ENCODE measurements at places on chromosomes 7 and 10. TPM values are rescaled to one million over a fixed set of nuclear protein-coding genes. Genes with fewer than 3 reads are reported as not detected.

DNA sequence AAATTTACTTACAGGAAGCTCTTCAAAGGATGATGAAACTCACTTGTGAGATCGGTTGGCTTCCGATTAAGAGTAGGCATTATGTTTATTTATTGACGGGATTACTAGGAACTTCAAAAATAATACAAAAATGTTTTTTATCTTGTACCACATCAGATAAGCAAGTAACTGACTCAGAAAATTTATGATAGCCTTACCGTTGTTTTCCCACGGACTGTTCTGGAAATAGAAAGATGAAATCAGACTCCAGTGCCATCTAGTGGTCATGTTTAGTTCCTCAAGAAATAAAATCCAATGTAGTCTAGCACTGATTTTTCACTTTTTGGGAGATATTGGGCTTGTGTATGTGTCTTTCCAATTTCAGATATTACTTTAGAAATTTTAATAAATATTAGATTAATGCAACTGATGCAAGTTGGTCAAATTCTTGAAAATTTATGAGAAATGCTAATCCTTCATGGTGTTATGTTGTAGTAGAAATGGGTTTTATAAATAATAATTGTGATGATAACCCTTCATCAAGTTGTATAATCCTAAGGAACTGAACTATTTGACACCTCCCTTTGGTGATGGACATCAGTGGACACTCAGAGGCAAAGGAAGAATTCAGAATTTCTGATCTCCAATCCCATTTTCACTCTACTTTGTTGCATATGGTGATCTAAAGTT, 168.8 kb downstream of the TMEM26 start:
- no peak overlapping the region for H3K27ac ChIP-seq
- peaks cover 8% of the 10 kb centered on the region for H3K4me1 ChIP-seq
- H3K27me3 ChIP-seq, result no peaks in the 10 kb centered on the region
- H3K36me3 ChIP-seq, result no peaks in the 10 kb centered on the region
- H3K4me3 ChIP-seq, result no peak overlapping the region
- DNase-seq, result no peak

- no peak for DNase-seq
- no peaks in the 10 kb centered on the region for H3K4me1 ChIP-seq
- no peak overlapping the region for H3K4me3 ChIP-seq
- no peak overlapping the region for H3K27ac ChIP-seq
- no peaks in the 10 kb centered on the region for H3K27me3 ChIP-seq
Observed at GRCh38 chr7:149205690-149206381, 10.5 kb downstream of the ZNF282 start.

CYP3A7 gene
- total RNA-seq, result not detected

- no peak for DNase-seq
- H3K4me3 ChIP-seq, result no peak overlapping the region
- H3K4me1 ChIP-seq, result peaks cover 15% of the 10 kb centered on the region
- H3K36me3 ChIP-seq, result peaks cover 31% of the 10 kb centered on the region
- H3K27me3 ChIP-seq, result no peaks in the 10 kb centered on the region
Observed at GRCh38 chr10:124033887-124034218, 59.5 kb downstream of the CHST15 start.

- H3K27me3 ChIP-seq, result no peaks in the 10 kb centered on the region
- no peak overlapping the region for H3K27ac ChIP-seq
- H3K36me3 ChIP-seq, result no peaks in the 10 kb centered on the region
- no peak overlapping the region for H3K4me3 ChIP-seq
- DNase-seq, result no peak
- H3K4me1 ChIP-seq, result peaks cover 44% of the 10 kb centered on the region
Observed at GRCh38 chr7:1449501-1449900, 9.8 kb downstream of the MICALL2 start.

RNF32 gene
- total RNA-seq, result 1.7 TPM

GRCh38 chr10:32038777-32039176, 17.4 kb downstream of the KIF5B start:
- H3K27ac ChIP-seq, result no peak overlapping the region
- no peak for DNase-seq
- no peaks in the 10 kb centered on the region for H3K27me3 ChIP-seq
- no peak overlapping the region for H3K4me3 ChIP-seq
- peaks cover 40% of the 10 kb centered on the region for H3K36me3 ChIP-seq
- peaks cover 31% of the 10 kb centered on the region for H3K4me1 ChIP-seq

EEPD1 gene
- total RNA-seq, result 1.3 TPM

TRIM24 gene
- 20.9 TPM for total RNA-seq

- H3K36me3 ChIP-seq, result no peaks in the 10 kb centered on the region
- no peaks in the 10 kb centered on the region for H3K4me1 ChIP-seq
- no peak overlapping the region for H3K27ac ChIP-seq
- peak; percentile 71 for DNase-seq
Observed at GRCh38 chr10:131200856-131201470, 110.6 kb downstream of the TCERG1L start.

GRCh38 chr10:74177140-74177677, 26.2 kb downstream of the ADK start:
- H3K4me3 ChIP-seq, result peak overlapping the region; percentile 89
- DNase-seq, result no peak
- H3K27me3 ChIP-seq, result no peaks in the 10 kb centered on the region
- peak overlapping the region; percentile 97 for H3K27ac ChIP-seq
- peaks cover 50% of the 10 kb centered on the region for H3K4me1 ChIP-seq

- no peaks in the 10 kb centered on the region for H3K27me3 ChIP-seq
- H3K4me1 ChIP-seq, result no peaks in the 10 kb centered on the region
- DNase-seq, result no peak
Observed at GRCh38 chr10:89086801-89087521, 96.4 kb downstream of the FAS start.

DNA sequence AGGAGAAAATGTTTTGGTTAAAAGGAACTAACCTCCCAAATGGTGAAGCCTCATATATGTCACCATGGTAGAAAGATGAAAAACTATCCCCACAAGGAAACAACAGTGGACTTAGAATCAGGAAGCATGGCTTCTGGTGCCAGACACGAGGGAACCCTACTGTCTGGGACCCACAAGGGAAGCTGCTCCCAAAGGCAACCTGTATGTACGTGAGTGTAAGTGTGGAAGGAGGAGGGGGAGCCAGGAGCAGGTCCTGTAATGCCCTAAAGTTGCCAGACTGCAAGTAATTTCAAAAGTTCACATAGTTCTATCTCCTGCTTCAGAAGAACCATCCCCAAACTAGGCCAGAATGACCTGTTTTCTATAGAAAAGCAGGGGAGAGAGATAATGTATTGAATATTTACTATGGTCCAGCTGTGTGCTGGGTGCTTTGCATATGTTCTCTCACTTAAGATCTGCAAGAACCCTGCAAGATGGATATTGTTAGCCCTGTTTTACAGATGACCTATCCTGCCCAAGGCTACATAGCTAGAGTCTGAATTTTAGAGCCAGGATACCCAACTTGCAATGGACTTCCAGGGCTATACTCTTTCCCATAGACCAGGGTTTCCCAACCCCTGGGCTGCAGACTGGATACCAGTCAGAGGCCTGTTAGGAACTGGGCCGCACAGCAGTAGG, 19.2 kb downstream of the DUSP5 start:
- H3K4me1 ChIP-seq, result peaks cover 8% of the 10 kb centered on the region
- peaks cover 10% of the 10 kb centered on the region for H3K36me3 ChIP-seq
- H3K27me3 ChIP-seq, result no peaks in the 10 kb centered on the region
- no peak overlapping the region for H3K27ac ChIP-seq

DNA sequence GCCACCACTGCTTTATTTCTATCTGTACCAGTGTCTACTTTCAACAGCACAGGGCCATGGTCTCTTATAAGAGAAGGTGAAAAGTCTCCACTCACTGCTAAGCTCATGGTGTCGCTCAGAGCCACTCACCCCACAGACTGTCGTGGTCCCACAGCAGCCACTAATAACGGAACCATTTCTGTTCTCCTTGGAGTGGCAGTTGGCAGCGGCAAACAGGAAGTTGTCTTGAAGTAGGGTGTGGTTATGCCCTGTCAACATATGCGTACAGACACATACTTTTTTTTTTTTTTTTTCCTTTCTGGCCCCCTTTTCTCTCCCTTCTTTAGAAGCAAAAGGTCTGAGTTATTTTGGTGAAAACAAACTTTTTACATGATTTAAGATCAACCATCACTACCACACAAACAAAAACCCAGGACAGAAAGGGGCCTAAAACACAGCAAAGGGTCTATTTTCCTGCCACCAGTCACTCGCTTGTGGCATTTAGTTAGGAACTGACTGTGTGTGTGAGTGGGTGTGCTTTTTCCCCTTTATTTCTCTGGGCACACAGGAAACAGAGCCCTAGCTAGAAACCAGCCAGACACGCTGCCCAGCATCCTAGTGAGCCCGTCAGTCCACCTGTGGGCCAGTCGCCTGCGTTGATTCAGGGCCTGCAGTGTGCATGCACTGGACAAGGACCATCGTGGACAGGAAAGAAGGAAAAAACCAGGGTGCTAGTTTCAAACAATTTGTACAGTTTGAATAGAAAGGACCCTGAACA, 96.7 kb upstream of the EFCAB10 start:
- no peak overlapping the region for H3K4me3 ChIP-seq
- no peaks in the 10 kb centered on the region for H3K36me3 ChIP-seq
- no peak for DNase-seq

TOMM7 gene
- 256 TPM for total RNA-seq

DNA sequence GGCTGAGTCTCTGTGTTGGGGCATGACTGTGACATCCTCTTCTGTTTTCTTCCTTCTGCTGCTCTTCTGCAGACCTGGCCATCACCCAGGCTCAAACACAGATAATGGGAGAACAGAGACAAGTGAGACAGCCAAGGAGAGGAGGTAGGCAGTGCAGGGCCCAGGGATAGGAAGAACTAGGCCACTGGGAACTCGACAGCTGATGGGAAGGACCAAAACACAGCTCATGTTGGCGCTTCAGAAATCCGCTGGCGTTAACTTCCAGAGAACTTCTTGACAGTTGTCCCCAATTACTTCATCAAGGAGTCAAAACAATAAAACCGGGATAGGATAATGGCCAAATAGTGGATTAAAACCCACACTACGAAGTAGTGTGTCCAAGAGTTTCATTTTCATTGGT, 97.0 kb upstream of the PALS2 start:
- no peak for DNase-seq
- H3K27me3 ChIP-seq, result peaks cover 5% of the 10 kb centered on the region
- no peak overlapping the region for H3K27ac ChIP-seq
- H3K36me3 ChIP-seq, result no peaks in the 10 kb centered on the region
- no peak overlapping the region for H3K4me3 ChIP-seq

GRCh38 chr7:30548845-30549244, 44.2 kb upstream of the GGCT start:
- H3K27ac ChIP-seq, result peak overlapping the region; percentile 88
- no peak overlapping the region for H3K4me3 ChIP-seq
- H3K4me1 ChIP-seq, result peaks cover 33% of the 10 kb centered on the region

GRCh38 chr10:97048649-97049427, 136.9 kb downstream of the SLIT1 start:
- no peak overlapping the region for H3K27ac ChIP-seq
- no peak overlapping the region for H3K4me3 ChIP-seq
- no peaks in the 10 kb centered on the region for H3K4me1 ChIP-seq
- no peaks in the 10 kb centered on the region for H3K36me3 ChIP-seq

DNA sequence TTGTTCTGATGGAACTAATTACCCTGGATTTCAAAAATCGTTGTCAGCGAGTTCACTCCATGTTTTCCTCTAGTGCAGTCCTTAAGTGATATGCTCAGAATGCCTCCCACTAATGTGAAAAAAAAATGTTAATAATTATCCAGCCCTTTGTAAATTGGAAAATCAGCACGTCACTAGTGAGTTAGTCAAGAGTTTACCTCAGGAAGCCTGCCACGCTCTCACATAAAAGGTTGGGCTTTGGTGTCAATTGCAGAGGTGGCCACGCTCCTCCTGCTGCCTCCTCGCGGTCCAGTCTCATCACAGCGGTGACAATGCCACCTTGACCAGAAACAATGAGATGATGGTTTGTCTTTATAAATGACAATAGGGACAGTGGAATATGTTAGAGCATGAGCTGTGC, 22.5 kb downstream of the UPP1 start:
- H3K27ac ChIP-seq, result no peak overlapping the region
- H3K27me3 ChIP-seq, result no peaks in the 10 kb centered on the region
- peak; percentile 51 for DNase-seq
- H3K4me3 ChIP-seq, result no peak overlapping the region
- H3K36me3 ChIP-seq, result peaks cover 14% of the 10 kb centered on the region

GRCh38 chr10:77507291-77507880, 130.2 kb downstream of the KCNMA1 start:
- peaks cover 51% of the 10 kb centered on the region for H3K4me1 ChIP-seq
- DNase-seq, result no peak
- H3K27me3 ChIP-seq, result no peaks in the 10 kb centered on the region
- H3K36me3 ChIP-seq, result no peaks in the 10 kb centered on the region
- peak overlapping the region; percentile 39 for H3K27ac ChIP-seq
- H3K4me3 ChIP-seq, result no peak overlapping the region

MCU gene
- 31.4 TPM for total RNA-seq

GRCh38 chr7:132336797-132337196, 239.5 kb downstream of the PLXNA4 start:
- H3K27me3 ChIP-seq, result peaks cover 9% of the 10 kb centered on the region
- H3K36me3 ChIP-seq, result no peaks in the 10 kb centered on the region
- no peak for DNase-seq
- peaks cover 5% of the 10 kb centered on the region for H3K4me1 ChIP-seq
- H3K27ac ChIP-seq, result no peak overlapping the region
- H3K4me3 ChIP-seq, result no peak overlapping the region

PRPS1L1 gene
- not detected for total RNA-seq

PTF1A gene
- not detected for total RNA-seq

- no peaks in the 10 kb centered on the region for H3K36me3 ChIP-seq
- H3K4me1 ChIP-seq, result peaks cover 61% of the 10 kb centered on the region
- DNase-seq, result no peak
- H3K27ac ChIP-seq, result no peak within 1 kb of the TSS
- no peaks in the 10 kb centered on the region for H3K27me3 ChIP-seq
Observed at GRCh38 chr10:86668297-86669165, at the start of gene LDB3. TSS of gene LDB3 (plus strand) at chr10:86668511. CDS start at chr10:86668692, 181 bp downstream.

CTAGE8 gene
- not detected for total RNA-seq

GRCh38 chr7:110205899-110206298, 885.0 kb upstream of the LRRN3 start:
- no peaks in the 10 kb centered on the region for H3K36me3 ChIP-seq
- no peak overlapping the region for H3K4me3 ChIP-seq
- peaks cover 3% of the 10 kb centered on the region for H3K27me3 ChIP-seq
- no peak for DNase-seq
- peaks cover 7% of the 10 kb centered on the region for H3K4me1 ChIP-seq

- no peaks in the 10 kb centered on the region for H3K27me3 ChIP-seq
- peaks cover 27% of the 10 kb centered on the region for H3K4me1 ChIP-seq
- no peak for DNase-seq
- H3K36me3 ChIP-seq, result peaks cover 2% of the 10 kb centered on the region
- H3K27ac ChIP-seq, result peak overlapping the region; percentile 75
Observed at GRCh38 chr10:70054902-70055301, 2.3 kb downstream of the MACROH2A2 start.

GRCh38 chr7:133429371-133429770, 176.5 kb downstream of the EXOC4 start:
- H3K27me3 ChIP-seq, result no peaks in the 10 kb centered on the region
- no peak overlapping the region for H3K27ac ChIP-seq
- DNase-seq, result no peak
- no peak overlapping the region for H3K4me3 ChIP-seq

TMEM130 gene
- 1.5 TPM for total RNA-seq

- peaks cover 63% of the 10 kb centered on the region for H3K4me1 ChIP-seq
- no peak overlapping the region for H3K4me3 ChIP-seq
- H3K36me3 ChIP-seq, result no peaks in the 10 kb centered on the region
Observed at GRCh38 chr10:61751599-61751998, 88.9 kb downstream of the CABCOCO1 start.

SCART1 gene
- total RNA-seq, result 4.8 TPM

NCF1 gene
- not detected for total RNA-seq

CLRN3 gene
- total RNA-seq, result not detected

- H3K4me1 ChIP-seq, result peaks cover 22% of the 10 kb centered on the region
- H3K27ac ChIP-seq, result peak overlapping the region; percentile 78
Observed at GRCh38 chr7:74455928-74456327, 2.2 kb downstream of the GTF2IRD1 start.

GRCh38 chr7:113421696-113422330, 303.5 kb upstream of the SMIM30 start:
- peaks cover 3% of the 10 kb centered on the region for H3K4me1 ChIP-seq
- H3K27me3 ChIP-seq, result peaks cover 28% of the 10 kb centered on the region
- H3K27ac ChIP-seq, result no peak overlapping the region
- no peaks in the 10 kb centered on the region for H3K36me3 ChIP-seq
- peak; percentile 89 for DNase-seq

All from osteocyte (in vitro differentiated cells).